ENCODE measurements at places on chromosomes 1 and 21. TPM values are rescaled to one million over a fixed set of nuclear protein-coding genes. Genes with fewer than 3 reads are reported as not detected.

DNA sequence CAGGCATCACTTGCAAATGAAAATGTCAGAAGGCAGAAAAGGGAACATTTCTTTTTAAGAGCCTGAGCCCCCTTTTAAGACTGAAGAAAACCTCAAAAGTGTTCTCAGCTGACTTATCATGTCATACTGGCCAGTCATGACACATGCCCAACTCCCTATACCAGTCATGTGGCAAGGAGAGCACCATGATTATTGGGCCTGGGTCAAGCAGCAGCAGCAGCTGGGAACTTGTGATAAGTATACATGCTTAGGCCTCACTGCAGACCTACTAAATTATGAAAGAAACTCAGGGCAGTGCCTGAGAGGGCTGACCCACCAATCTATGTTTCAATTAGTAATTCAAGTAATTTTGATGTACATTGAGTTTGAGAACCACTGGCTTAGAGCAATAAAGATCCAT, 8.6 kb downstream of the RO60 start:
- no peak for DNase-seq

The DOP1B gene
- 7.7 TPM for total RNA-seq

The NUP210L gene
- total RNA-seq = not detected

GRCh38 chr1:25066731-25067517, 136.8 kb upstream of the RUNX3 start:
- DNase-seq = no peak

The ILDR2 gene
- total RNA-seq = 0.90 TPM

The HTR6 gene
- total RNA-seq = 0.16 TPM

DNA sequence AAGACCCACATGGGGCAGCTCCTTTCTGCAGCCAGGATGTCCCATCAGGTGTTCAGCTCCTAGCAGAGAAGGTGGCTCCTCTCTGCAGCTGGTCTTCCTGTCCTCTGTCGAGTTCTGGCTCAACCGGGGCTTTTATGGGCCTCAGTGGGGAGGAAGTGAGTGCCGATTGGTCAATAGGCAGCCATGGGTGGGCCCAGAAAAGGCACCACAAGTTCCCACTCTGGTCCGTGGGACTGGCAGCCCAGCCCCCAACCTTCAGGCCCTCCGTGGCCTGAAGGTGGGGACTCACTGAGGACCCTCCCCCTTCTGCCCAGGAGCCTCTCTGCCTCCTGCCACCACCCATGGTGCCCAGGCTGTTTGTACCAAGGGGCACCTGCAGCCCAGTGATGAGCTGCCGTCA, 161.7 kb upstream of the DUSP10 start:
- no peak for DNase-seq

The DENND2D gene
- total RNA-seq = 3.5 TPM

DNA sequence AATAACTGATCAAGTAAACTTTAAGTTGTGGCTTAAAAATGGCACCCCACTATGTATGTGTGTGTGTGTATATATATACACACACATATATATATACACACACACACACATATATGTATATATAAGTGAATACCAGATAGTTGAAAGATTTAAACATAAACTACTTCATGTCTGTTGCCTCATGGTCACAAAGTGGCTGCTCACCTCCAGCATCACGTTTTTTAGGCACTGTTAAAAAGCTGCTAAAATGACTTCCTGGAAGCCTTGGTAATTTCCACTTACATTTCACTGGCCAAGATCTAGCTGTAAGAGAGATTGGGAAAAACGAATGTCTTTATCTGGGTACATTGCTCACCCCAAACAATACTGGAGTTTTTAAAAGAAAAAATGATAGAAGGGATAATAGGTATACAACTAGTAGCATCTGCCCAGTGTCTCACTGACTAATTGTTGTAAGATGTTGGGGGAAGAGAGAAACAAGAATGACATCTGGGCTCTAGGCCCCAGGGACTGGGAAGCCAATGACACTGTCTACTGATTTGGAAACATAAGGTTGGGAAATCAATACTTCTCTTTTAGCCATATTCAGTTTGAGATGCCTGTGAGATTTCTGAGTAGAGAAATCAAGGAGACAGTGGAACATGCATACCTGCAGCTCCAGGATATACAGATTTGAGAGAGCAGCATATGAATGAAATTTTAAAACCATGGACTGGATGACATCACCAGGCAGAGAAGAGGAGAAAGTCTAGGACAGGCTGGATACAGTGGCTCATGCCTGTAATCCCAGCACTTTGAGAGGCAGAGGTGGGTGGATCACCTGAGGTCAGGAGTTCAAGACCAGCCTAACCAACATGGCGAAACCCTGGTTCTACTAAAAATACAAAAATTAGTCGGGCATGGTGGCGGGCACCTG, 42.8 kb downstream of the CLDN14 start:
- DNase-seq = no peak

DNA sequence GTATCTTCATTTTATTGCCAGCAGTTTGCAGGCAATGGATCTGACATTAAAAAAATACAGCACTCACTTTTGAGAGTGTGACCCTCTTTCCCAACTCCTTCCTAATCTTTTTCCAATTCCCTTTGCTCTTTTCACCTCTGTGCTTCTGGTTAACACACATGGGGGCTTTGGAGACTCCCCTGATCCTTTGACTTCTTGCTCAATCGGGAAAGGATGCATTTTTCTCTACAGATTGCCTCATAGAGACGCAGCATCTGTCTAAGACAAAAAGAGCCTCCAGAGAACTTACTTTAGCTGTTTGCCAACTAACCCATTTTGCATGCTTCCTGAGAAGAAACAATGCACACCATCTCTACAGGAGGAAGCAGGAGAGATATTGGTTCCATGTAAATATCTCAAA, 378.3 kb downstream of the PBX1 start:
- no peak for DNase-seq

- DNase-seq = no peak
These were observed 30.6 kb downstream of the RABIF start for GRCh38 chr1:202858331-202858730.

Data from SK-MEL-5 (cell line).